ENCODE measurements at places on chromosomes 5 and 9. TPM values are rescaled to one million over a fixed set of nuclear protein-coding genes. Genes with fewer than 3 reads are reported as not detected.

- no peak for DNase-seq
These were observed 101.7 kb upstream of the TLE1 start for GRCh38 chr9:81791076-81791475.

GRCh38 chr5:140253985-140254384 is 48.9 kb downstream of the PFDN1 start:
- no peak for DNase-seq

- DNase-seq: no peak
These were observed 45.9 kb downstream of the COL23A1 start for GRCh38 chr5:178544166-178544834.

- DNase-seq: no peak
These were observed 182.9 kb downstream of the AOPEP start for GRCh38 chr9:94909250-94909894.

GRCh38 chr9:123586275-123586674 is 230.3 kb downstream of the CRB2 start:
- no peak for DNase-seq

DNA sequence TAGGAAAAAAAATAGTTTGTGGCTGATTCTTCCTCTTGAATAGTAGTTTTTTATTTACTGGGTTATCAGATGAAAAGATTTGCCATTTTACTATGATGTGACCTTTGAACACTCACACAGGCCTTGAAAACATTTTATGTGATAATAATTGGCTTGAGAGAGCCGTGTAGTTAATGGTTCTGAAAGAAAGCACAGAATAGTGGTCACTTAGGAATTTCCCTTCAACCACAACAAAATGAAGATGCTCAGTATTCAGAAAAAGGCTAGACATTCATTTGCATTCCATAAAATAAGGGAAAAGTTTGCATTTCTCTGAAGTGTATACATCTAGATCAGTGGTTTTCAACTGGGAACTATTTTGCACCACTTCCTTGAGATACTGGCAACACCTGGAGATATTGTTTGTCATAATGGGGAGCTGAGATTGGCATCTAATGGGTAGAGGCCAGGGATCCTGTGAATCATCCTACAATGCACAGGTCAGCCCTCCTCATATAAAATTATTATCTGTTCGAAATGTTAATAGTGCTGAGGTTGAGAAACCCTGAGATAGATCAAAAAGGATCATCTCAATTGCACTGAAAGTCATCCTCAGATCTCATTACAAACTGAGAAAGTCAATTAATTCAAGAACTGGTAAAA is 446.4 kb upstream of the CCNG1 start:
- no peak for DNase-seq

- peak; percentile 31 for DNase-seq
These were observed 92.0 kb upstream of the SSBP2 start for GRCh38 chr5:81842795-81843398.

GRCh38 chr9:72894342-72894741 is 58.5 kb downstream of the ALDH1A1 start:
- no peak for DNase-seq

DNA sequence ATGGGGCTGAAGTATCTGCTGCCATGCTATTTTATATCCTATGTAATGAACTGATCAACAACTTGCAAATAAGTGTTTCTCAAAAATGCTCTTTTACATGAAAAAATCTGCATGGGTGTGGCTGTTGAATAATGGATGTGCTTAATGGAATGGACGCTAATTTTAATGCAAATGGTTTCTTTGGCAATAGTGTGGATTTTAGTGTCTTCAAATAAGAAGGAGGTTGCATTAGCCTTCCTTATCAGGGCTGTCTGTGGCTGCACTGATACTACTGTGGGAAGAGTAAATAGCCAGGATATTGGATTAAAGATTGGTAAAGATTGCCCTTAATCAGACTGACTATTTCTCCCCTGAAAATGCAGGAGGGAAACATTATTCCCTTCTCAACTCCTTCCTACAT is 121.9 kb upstream of the STK32A start:
- no peak for DNase-seq

GRCh38 chr9:122350577-122351355 is 20.1 kb upstream of the PTGS1 start:
- DNase-seq: peak; percentile 85

DNA sequence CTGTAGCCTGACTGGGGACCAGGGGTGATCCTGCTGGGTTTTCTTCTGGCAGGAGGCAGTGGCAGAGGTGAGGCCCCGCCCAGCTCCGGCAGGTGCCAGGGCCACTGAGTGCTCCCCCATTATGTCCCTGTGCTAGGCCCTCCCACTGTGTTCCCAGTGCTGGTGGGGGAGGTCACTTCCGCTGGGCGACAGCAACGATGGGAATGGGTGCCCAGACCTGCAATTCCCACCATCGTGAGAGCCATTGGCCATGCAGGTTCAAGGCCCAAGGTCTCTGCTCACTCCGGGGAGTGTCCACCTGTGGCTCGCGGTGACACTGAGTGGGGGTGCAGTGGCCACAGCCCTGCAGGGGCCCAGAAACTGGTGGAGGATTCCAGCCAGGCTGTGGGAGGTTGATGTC is 98.6 kb downstream of the RXRA start:
- DNase-seq: no peak

DNA sequence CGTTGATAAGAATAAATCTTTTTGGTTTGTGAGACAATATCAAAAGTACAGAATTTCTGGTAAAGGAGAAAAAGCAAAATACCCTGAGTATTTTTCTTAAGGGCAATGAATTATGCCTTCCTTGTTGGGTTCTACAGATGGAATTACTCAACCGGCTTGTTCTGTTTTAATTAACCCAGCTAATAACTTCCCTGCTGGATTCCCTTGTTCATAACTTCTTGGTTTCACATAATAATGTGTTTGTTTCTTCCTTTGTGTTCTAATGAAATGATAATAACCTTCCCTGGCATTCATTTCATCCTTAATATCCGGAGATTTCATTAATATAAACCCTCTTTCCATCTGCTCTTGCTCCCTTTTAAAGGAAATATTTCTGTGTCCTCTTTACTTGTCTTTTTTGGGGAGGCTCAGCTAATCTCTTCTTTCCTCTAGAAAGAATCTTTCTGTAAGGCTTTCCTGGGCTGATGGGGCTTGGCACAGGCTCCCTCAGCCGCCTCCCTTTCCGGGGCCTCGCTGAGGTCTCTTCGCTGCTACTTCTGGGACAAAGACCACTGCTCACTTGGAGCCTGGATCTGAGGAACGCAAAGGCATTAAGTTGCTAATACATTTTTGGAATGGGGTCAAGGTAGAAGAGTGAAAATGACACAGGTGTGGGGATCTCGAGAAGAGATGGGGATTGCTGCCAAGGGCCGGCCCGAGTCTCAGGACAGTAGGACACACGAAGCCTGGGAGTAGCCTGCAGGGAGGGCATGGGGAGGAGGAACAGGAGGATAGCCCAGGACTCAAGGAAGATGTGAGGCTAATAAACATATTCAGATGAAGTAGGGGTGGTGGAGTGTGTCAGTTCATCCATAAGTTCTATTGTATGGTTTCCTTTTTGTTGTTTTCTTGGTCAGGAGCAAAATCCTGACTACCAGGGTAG is 118.5 kb downstream of the NRG2 start:
- DNase-seq: no peak

DNA sequence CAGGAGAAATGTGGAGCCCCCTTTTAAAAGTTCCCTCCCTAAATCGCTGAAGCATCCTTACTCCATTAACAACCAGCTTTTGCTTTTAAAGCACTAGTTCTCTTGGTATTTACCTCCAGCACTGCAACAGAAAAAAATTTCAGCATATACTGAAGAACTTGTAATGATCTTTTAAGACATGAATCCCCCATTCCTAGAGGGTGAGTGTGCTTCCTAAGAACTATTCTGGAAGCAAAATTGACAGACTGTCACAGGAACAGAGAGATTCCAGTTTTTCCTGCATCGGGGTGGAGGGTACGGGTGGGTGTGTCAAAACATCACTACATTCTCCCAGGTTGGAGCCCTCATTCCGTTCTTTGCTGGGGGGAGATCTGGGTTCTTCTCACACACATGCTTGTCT is 151.9 kb downstream of the EBF1 start:
- DNase-seq: no peak

GRCh38 chr5:81233080-81233634 is at the start of gene CKMT2:
Gene CKMT2, plus strand, starts transcription at chr5:81233322. Its CDS starts 17,811 bp downstream, at chr5:81251133.
- peak; percentile 64 for DNase-seq

- no peak for DNase-seq
These were observed 377.3 kb upstream of the MEF2C start for GRCh38 chr5:89260254-89260653.

- no peak for DNase-seq
These were observed 2.7 kb downstream of the UBAC1 start for GRCh38 chr9:135958485-135958884.

DNA sequence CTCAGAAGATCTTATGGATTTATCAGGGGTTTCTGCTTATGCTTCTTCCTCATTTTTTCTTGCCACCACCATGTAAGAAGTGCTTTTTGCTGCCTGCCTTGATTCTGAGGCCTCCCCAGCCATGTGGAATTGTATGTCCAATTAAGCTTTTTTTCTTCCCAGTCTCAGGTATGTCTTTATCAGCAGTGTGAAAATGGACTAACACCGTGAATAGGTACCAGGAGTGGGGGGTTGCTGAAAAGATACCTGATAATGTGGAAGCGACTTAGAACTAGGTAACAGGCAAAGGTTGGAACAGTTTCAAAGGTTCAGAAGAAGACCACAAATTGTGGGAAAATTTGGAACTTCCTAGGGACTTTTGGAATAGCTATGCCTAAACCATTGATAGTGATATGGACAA is 1222.5 kb upstream of the NUDT12 start:
- no peak for DNase-seq

DNA sequence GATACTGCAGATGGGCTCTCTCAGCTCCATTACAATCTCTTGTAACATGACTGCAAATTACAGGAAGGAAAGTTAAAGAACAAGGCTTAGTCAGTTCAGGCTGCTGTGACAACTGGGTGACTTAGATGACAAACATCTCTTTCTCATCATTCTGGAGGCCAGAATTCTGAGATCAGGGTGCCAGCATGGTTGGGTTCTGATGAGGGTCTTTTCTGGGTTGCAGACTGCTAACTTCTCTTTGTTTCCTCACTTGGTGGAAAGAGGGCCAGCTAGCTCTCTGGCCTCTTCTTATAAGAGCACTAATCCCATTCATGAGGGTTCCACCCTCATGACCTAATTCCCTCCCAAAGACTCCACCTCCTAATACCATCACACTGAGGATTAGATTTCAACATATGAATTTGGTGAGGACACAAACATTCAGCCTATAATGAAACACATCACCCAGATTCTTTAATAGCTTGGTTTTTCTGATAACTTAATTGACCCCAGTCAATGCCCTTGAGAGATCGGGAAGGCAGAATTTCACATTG is 73.6 kb upstream of the MAMDC2 start:
- no peak for DNase-seq

GRCh38 chr5:13215806-13216205 is 728.7 kb downstream of the DNAH5 start:
- no peak for DNase-seq

GRCh38 chr9:134942788-134943184 is 25.1 kb upstream of the FCN1 start:
- no peak for DNase-seq

DNA sequence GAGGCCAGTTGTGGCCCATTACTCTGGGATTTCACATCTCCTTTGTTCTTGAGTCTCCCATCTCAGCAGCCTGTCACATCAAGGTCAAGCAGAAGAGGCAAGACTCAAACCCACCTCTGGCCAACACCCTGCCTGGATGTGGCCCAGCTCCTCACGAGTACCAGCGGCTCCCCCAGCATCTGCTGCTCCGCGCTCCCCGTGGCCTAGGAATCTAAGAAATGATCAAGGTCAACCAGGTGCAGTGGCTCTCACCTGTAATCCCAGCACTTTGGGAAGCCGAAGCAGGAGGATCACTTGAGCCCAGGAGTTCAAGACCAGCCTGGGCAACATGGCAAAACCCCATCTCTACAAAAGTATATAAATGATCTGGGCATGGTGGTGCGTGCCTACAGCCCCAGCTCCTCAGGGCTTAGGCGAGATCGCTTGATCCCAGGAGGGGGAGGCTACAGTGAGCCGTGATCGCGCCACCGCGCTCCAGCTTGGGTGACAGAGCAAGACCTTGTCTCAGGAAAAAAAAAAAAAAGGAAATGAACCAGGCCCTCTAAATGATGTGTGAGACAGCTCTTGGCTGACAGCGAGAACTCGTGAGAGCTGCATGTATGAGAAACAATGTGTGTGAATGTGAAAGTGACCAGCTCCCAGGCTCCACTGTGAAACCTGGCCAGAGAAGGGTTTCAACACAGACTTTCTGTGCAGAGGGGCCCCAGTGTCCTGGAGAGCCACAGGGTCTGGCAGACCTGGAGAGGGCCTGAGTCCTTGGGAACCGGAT is 61.6 kb upstream of the ANGPTL2 start:
- no peak for DNase-seq

- DNase-seq: no peak
These were observed 4.8 kb downstream of the ANKRD34B start for GRCh38 chr5:80565330-80565729.

DNA sequence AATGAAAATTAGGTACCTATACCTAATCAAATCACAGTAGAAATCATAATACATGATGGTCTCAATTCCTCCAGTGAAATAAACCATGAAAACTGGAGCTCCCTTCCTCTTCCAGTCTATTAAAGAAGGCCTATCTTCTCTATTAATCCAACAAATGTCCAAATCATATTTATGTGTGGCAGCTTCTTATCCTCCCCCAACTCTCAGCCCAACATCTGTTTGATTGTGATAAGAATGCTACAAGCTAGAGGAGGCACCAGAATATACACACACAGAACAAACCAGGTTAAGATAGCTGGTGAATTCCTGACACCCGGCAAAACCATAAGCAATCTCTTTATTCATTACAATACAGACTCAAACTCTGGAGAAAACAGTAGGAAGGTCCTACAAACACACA is 110.8 kb downstream of the FBXL17 start:
- no peak for DNase-seq

GRCh38 chr9:121776001-121776738 is 124.7 kb downstream of the DAB2IP start:
- DNase-seq: no peak

GRCh38 chr5:133523013-133523658 is 89.2 kb downstream of the FSTL4 start:
- no peak for DNase-seq

- DNase-seq: no peak
These were observed 428.2 kb downstream of the CDK5RAP2 start for GRCh38 chr9:120151806-120152205.

GRCh38 chr5:59458966-59459729 is 434.4 kb downstream of the PDE4D start:
- DNase-seq: no peak

- DNase-seq: no peak
These were observed 15.5 kb downstream of the ATOX1 start for GRCh38 chr5:151742870-151743294.

TICAM2 gene
- total RNA-seq: 1.6 TPM

ENDOG gene
- 25.6 TPM for total RNA-seq

CHD1 gene
- 102 TPM for total RNA-seq

VAV2 gene
- total RNA-seq: 5.3 TPM

CCNO gene
- total RNA-seq: 0.32 TPM

LCP2 gene
- total RNA-seq: 15.4 TPM

HAND1 gene
- total RNA-seq: not detected

SGCD gene
- 15.4 TPM for total RNA-seq

MRPL50 gene
- 9.4 TPM for total RNA-seq

SLIT3 gene
- total RNA-seq: 30.7 TPM

SURF1 gene
- total RNA-seq: 46.8 TPM

SAXO1 gene
- not detected for total RNA-seq

FGF18 gene
- 1.6 TPM for total RNA-seq

PTGDS gene
- total RNA-seq: 48.2 TPM

PJA2 gene
- total RNA-seq: 103 TPM

ZSWIM6 gene
- 10.2 TPM for total RNA-seq

HAVCR2 gene
- 10.8 TPM for total RNA-seq

TMEFF1 gene
- total RNA-seq: 0.32 TPM

ADAMTSL1 gene
- 3.6 TPM for total RNA-seq

GHR gene
- total RNA-seq: 234 TPM

CCDC69 gene
- 47.4 TPM for total RNA-seq

Data from breast epithelium (tissue), 4 donors.